ENCODE measurements at places on chromosomes 5 and 9. TPM values are rescaled to one million over a fixed set of nuclear protein-coding genes. Genes with fewer than 3 reads are reported as not detected.
A peak's percentile ranks its signal among the peaks of the same experiment; 100 is the strongest.

The OR1Q1 gene
- total RNA-seq: not detected

DNA sequence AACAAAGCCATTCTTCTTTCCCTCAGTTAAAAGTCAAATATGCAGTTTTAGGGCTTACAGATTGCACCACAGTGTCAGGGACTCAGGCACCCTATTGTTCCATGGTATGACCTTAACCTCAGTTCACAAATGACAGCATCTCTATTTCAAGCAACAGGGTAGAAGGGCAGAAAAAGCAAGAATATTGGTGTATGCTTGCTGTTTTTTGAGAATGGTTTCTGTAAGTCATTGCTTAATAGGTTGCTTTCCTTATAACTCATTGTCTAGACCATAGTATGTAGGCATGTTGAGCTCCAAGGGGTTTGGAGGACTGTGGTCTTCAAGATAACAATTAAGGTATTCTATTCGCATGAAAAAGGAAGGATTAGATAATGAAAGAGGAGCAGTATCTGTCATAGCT, 183.5 kb upstream of the EDIL3 start:
- DNase-seq: no peak

GRCh38 chr5:72648480-72648879, 141.3 kb upstream of the ZNF366 start:
- DNase-seq: no peak

DNA sequence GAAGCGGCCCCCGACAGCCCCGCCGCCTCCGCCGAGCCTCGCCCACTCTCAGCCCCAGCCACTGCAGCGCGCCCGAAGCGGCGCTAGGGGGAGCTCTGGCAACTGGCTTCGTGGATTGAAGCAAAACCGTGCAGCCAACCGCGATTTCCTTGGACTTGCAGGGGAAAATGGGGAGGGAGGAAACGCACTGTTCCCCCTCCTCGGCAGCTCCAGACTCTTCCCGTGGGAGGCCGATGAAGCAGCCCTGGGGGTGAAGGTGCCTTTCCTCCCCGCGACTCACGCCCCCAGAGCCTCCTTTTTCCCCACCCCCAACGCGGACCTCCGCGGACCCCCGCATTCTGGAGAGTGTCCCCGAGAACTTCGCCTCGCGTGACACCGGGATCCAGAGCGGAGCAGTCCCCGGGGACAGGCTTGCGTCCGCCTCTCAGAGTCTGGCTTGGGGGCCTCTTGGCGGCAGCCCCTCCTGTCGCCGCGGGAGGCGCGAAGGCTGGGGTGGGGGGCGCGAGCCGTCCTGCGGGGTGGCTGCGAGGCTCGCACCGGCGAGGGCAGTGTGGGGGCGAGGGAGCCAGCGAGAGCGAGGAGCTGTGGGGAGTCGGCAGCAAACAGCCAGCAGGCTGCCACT, 3.8 kb downstream of the IER5L start:
- peak; percentile 88 for DNase-seq

DNA sequence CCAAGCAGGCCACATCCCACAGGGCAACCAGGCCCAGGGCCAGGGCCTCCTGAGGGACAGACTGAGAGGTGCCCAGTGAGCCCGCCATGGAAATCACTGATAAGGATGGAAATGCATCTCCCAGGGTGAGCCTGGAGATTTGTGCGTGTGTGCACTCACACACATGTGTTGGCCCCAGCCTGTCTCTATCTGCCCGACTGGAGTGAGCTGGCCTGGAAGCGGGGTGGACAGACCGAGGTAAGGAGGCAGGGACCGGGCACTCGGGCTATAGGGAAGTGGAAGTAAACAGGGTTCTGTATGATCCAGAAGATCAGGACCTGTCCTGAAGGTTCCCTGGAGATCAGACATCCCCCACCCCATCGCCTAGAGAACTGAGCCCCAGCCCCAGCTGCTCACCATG, 17.4 kb downstream of the GFI1B start:
- no peak for DNase-seq

- peak; percentile 57 for DNase-seq
Observed at GRCh38 chr9:27888661-27889295, 315.5 kb upstream of the C9orf72 start.
